H1 (cell line): ENCODE measurements at places on chromosomes 7 and 10.

DNA sequence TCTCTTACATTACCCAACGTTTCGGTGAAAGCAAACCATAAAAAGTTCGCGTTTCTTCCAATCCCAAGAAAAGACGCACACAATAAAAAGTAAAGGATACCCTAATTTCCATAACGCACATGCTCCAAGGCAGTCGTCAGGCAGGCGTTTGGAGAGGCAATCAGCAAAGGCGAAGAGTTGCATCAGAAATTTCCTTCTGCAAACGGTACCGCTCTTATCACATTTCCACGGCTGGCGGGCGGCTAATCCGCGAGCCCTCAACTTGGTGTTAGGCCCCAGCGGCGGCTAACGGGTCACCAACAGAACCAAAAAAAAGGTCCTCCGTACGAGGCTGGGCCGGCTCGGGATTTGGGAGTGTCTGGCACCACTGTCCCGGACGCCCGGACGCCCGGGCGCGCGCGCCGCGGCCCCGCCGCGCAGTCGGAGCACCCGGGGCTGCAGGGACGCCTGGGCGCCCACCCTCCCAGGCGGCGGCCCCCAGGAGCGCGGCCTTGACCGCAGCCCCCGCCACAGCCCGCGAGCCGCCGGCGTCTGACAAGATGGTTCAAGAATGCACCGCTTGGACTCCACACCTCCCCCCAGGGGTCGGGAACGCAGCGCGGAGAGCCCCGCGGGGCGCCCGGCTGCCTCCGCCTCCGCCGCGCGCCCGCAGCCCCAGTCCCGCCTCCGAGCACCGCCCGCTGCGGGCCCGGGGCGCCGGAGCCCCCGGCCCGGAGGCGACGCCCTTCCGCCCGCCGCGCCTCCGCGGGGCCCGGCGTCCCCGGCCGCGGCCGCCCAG, 9.8 kb upstream of the GRB10 start:
- no peak overlapping the region for H3K27ac ChIP-seq
- DNase-seq: no peak
- no peaks in the 10 kb centered on the region for H3K36me3 ChIP-seq
- peak overlapping the region; percentile 63 for H3K4me3 ChIP-seq
- H3K4me1 ChIP-seq: peaks cover 6% of the 10 kb centered on the region; the same call in 1 of the 2 replicates

DNA sequence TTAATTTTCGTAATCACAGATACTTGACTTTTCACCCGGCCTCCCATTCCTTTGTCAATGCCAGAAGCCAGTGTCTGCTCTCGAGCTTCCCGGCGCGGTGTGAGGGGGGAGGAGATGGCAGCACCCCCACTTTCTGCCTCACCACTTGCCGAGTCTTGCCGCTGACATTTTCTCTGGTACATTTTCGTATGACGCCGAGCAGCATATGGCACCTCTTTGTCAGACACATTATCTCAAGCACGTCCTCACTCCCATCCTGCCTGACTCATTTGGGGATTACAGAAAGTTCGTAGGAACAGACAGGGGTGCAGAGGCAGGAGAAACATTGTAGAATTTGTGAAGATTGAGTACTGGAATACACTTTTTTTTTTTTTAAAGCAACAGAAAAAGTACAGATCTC, 60.8 kb upstream of the SORCS3 start:
- H3K36me3 ChIP-seq: no peaks in the 10 kb centered on the region
- H3K27me3 ChIP-seq: no peaks in the 10 kb centered on the region
- H3K27ac ChIP-seq: no peak overlapping the region
- no peak for DNase-seq
- no peaks in the 10 kb centered on the region for H3K4me1 ChIP-seq

DNA sequence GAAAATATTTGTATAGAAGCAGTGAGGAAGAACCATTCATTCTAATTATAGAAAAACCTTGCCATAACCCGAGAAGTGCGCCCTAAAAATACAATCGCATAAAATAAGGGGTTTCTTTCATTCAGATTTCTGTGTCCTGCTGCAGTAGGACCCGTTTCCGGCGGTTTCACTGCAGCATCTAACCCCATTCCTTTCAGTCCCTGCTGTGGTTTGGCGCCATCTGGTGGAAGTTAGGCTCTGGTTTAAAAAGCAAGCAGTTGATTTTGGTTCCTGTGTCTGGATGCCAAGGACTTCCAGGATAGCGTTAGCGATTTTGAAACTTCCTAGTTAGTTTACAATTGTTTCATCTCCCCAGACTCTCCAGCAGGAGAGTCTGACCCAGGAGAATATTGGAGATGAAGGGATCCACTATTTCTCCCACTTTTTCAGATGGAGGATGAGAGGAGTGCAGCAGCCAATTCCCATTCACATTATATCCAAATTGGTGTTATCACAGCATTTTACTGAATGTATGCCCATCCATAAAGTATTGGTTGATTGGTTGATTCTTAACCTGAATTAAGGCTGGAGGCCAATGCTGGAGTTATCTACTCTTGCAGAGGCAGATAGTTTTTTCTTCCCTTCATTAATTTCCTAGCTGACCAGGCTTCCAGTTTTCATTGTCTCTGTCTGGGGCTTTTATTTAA, 128.8 kb upstream of the CACNA2D1 start:
- H3K4me3 ChIP-seq: no peak overlapping the region
- no peaks in the 10 kb centered on the region for H3K4me1 ChIP-seq
- H3K27me3 ChIP-seq: no peaks in the 10 kb centered on the region
- no peaks in the 10 kb centered on the region for H3K36me3 ChIP-seq

- no peaks in the 10 kb centered on the region for H3K27me3 ChIP-seq
- no peak overlapping the region for H3K4me3 ChIP-seq
- no peaks in the 10 kb centered on the region for H3K4me1 ChIP-seq
- H3K27ac ChIP-seq: no peak overlapping the region
These were observed 213.8 kb downstream of the DNAJB6 start for GRCh38 chr7:157550300-157551275.

DNA sequence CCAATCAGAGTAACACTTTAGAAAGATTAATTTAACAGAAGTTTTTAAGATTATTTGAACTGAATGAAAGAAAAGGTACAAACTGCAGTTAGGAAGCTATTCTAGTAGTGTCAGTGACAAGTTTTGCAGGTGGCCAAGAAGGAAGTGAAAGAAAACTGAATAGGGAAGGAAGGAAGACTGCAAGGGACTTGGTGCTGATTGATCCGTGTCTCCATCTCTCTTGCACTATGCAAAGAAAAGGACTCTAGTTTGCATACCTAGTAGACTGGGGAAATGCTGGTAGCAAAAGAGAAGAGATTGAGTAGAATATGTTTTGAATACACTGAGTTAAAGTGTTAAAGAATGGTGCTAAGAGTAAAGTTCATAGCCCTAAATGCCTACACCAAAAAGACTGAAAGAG, 33.0 kb downstream of the OR6V1 start:
- no peak overlapping the region for H3K4me3 ChIP-seq
- no peaks in the 10 kb centered on the region for H3K27me3 ChIP-seq
- no peak for DNase-seq
- H3K36me3 ChIP-seq: no peaks in the 10 kb centered on the region
- no peak overlapping the region for H3K27ac ChIP-seq
- H3K4me1 ChIP-seq: no peaks in the 10 kb centered on the region

GRCh38 chr7:2971914-2972834, 71.5 kb downstream of the CARD11 start:
- no peak overlapping the region for H3K4me3 ChIP-seq
- H3K36me3 ChIP-seq: no peaks in the 10 kb centered on the region
- H3K27ac ChIP-seq: no peak overlapping the region
- DNase-seq: no peak
- H3K27me3 ChIP-seq: no peaks in the 10 kb centered on the region

- H3K27ac ChIP-seq: no peak overlapping the region
- H3K4me3 ChIP-seq: no peak overlapping the region
- H3K4me1 ChIP-seq: no peaks in the 10 kb centered on the region
- H3K36me3 ChIP-seq: no peaks in the 10 kb centered on the region
These were observed 367.7 kb downstream of the PHF14 start for GRCh38 chr7:11341285-11341944.

DNA sequence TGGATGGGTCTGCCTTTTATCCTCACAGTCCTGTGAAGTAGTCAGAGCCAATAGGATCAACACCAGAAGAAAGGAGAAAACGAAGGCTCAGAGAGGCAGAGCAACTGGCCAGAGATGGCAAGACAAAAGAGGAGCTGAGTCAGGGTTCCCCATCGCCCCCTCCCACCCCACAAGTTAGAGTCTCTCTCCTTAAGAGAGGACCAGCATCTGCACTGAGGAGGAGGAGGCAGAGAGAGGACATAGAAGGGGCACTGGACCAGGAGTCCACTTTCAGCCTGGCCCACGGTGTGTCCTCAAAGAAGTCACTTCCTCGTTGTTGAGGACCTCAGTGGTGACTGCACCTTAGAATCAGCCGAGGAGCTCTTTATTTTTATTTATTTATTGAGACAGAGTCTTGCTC, 11.6 kb downstream of the SPOCK2 start:
- no peak for DNase-seq
- H3K36me3 ChIP-seq: no peaks in the 10 kb centered on the region
- no peaks in the 10 kb centered on the region for H3K27me3 ChIP-seq

GRCh38 chr7:24896031-24896501, 83.9 kb downstream of the OSBPL3 start:
- no peak overlapping the region for H3K27ac ChIP-seq
- H3K4me1 ChIP-seq: no peaks in the 10 kb centered on the region
- no peak overlapping the region for H3K4me3 ChIP-seq
- DNase-seq: no peak

DNA sequence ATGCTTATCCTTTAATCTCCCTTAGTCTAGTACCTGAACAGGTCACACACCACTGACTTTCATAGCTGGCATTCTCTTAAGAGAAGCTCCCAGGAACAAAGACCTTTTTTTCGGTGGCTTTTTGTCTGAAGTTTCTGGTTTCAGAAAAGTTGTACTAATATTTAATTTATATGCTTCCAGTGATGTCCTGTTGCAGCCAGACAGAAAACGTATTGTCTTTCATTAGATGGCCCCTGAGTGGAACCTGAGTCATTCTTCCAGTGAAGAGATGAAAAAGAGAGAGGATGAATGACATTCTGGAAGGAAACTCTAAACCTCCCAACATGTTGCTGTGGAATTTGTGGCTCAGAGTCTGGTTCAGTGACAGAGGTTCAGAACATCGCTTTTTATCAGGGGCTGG, 274.8 kb upstream of the TAC1 start:
- no peaks in the 10 kb centered on the region for H3K4me1 ChIP-seq
- H3K4me3 ChIP-seq: no peak overlapping the region
- H3K27me3 ChIP-seq: no peaks in the 10 kb centered on the region
- no peak for DNase-seq

GRCh38 chr10:516764-517163, 172.7 kb downstream of the DIP2C start:
- no peak overlapping the region for H3K4me3 ChIP-seq
- no peaks in the 10 kb centered on the region for H3K4me1 ChIP-seq
- no peaks in the 10 kb centered on the region for H3K27me3 ChIP-seq
- DNase-seq: no peak

DNA sequence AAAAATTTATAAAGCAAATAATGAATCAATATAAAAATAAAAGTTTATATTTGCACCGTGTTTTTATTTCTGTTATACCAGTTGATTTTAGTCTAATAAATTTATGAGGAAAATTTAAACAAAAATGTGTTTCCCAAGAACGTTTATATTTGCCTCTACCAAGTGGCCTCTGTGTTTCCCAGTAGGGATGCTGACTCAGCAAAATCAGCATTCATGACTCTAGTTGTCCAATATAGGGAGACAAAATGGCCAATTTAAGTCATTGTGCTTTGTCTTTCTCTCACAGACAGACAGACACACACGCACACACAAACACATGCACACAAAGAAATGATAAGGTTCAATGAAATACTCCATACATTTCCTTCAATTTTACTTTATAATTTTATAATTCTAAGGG, 942.5 kb upstream of the ZWINT start:
- no peak for DNase-seq
- H3K4me1 ChIP-seq: no peaks in the 10 kb centered on the region; the same call in none of the 2 replicates
- no peak overlapping the region for H3K4me3 ChIP-seq
- H3K27me3 ChIP-seq: no peaks in the 10 kb centered on the region
- no peak overlapping the region for H3K27ac ChIP-seq

- no peak overlapping the region for H3K4me3 ChIP-seq
- DNase-seq: no peak
- no peak overlapping the region for H3K27ac ChIP-seq
- H3K27me3 ChIP-seq: no peaks in the 10 kb centered on the region
- no peaks in the 10 kb centered on the region for H3K36me3 ChIP-seq
- peaks cover 3% of the 10 kb centered on the region for H3K4me1 ChIP-seq
These were observed 12.0 kb downstream of the SGCE start for GRCh38 chr7:94643771-94644545.

DNA sequence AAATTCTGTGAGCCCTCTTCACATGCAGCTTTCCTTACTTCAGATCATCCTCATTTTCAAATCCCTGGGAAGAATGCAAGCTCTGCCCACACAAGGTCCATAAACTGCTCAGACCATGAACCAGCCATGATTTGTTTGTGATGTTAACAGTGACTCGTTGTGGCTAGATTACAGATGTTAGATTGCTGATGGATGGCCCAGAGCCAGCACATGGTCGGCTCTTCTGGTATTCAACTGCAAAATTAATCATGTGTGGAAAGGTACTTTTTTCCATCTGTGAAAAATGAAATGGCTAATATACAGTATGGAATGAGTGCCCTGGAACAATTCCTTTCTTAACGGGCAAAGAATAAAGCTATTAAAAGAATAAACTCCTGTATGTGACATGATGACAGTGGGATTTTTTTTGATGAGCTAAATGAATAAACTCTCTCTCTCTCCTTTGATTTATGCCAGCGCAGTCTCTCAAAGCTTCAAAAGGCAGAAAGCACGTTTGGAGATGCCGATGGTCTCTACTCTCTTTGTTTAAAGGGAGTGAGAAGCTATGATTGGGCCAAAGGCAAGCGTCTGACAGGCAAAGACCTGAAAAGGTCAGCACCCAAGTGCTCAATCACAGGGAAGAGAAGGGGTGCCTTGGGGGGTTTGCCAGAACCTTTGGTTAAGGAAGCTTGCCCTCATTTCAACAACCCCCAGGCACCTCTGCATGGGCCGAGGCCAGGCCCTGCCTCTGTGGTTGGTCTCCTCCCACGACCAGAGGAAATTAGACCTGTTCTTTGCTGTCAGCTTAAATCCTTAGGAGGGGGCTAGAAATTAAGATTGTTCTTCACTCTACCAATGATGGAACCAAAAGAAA, 444.0 kb upstream of the NFE2L3 start:
- no peak overlapping the region for H3K4me3 ChIP-seq
- no peaks in the 10 kb centered on the region for H3K27me3 ChIP-seq
- H3K36me3 ChIP-seq: no peaks in the 10 kb centered on the region
- DNase-seq: no peak

- H3K4me1 ChIP-seq: no peaks in the 10 kb centered on the region
- no peak overlapping the region for H3K4me3 ChIP-seq
- H3K36me3 ChIP-seq: no peaks in the 10 kb centered on the region; the same call in 1 of the 2 replicates
- no peak overlapping the region for H3K27ac ChIP-seq
- DNase-seq: no peak
These were observed 51.0 kb downstream of the MLLT10 start for GRCh38 chr10:21584834-21585530.

- H3K36me3 ChIP-seq: no peaks in the 10 kb centered on the region
- DNase-seq: no peak
- no peak overlapping the region for H3K4me3 ChIP-seq
- no peak overlapping the region for H3K27ac ChIP-seq
These were observed 167.1 kb downstream of the DIP2C start for GRCh38 chr10:522350-522749.
